ENCODE measurements at places on chromosomes 4 and X. TPM values are rescaled to one million over a fixed set of nuclear protein-coding genes. Genes with fewer than 3 reads are reported as not detected.
A peak's percentile ranks its signal among the peaks of the same experiment; 100 is the strongest.

Gene PPP1R2C
- not detected for total RNA-seq

Gene COL4A6
- not detected for total RNA-seq

Gene RNF128
- total RNA-seq = not detected

Gene KCND1
- 2.9 TPM for total RNA-seq

Gene P2RY8
- 109 TPM for total RNA-seq

Gene SYTL5
- total RNA-seq = not detected

Gene CYTL1
- total RNA-seq = not detected

Gene TCP11X2
- not detected for total RNA-seq

Gene DUSP9
- total RNA-seq = not detected

Gene USP11
- total RNA-seq = 72.7 TPM

DNA sequence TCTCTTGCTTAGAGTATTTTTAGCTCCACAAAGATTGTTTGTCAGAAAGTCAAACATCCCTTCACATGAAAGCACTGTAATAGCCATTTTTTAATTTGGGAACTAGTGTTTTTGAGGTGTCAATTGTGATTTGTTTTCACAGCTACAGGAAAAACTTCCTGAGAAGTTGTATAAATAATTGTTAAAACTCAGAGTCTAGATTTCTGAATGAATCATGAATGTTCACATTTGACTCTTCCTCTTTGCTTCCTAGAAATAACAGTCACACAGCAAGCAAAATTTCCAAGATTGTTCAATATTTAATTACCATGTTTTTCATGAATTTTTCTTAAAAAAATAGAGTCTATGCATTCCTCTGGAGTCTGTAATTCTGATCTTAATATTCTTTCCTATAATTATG lies 156.9 kb upstream of the SLC7A11 start:
- no peak for DNase-seq

- DNase-seq = no peak
These were observed 508.1 kb downstream of the STIM2 start for GRCh38 chr4:27368781-27369180.

DNA sequence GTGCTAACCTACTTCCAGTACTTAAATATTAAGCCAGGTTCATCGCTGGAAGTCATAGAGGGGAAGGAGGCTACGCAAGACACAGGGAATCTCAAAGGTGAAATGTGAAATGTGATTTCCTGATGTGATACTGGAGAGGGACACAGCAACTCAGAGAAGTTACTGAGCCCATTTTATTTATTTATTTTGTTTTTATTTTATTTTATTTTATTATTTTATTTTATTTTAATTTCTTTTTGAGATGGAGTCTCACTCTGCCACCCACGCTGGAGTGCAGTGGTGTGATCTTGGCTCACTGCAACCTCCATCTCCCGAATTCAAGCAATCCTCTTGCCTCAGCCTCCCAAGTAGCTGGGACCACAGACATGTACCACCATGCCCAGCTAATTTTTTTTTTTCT lies 19.7 kb downstream of the CLRN2 start:
- DNase-seq = no peak

DNA sequence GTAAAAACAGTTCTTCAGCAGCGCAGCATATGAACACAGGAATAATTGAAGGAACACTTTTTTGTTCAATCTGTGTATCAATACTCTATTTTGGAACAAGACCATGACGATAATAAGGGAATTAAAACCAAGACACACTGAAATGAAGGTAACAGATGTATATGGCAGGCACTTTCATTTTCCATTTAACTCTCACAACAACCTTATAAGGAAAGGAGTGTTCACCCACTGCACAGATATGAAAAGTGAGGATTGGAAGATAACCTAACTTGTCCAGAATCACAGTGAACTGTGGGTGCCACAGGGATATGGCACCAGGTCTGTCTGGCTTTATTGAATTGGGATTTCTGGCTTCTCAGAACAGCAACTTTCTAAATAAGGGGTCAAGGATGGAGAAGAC lies 153.3 kb downstream of the MID1IP1 start:
- DNase-seq = no peak

GRCh38 chrX:119008110-119008744 lies 33.8 kb downstream of the LONRF3 start:
- DNase-seq = peak; percentile 42

All from activated CD8-positive, alpha-beta memory T cell treated with anti-CD3 and anti-CD28 coated beads, Interleukin-2, amount 10 ng/mL, durations not matched to agents 7 days and 5 days (primary cell).